Coronary artery (tissue), 2 donors: ENCODE measurements at places on chromosomes 5 and 9.

DNA sequence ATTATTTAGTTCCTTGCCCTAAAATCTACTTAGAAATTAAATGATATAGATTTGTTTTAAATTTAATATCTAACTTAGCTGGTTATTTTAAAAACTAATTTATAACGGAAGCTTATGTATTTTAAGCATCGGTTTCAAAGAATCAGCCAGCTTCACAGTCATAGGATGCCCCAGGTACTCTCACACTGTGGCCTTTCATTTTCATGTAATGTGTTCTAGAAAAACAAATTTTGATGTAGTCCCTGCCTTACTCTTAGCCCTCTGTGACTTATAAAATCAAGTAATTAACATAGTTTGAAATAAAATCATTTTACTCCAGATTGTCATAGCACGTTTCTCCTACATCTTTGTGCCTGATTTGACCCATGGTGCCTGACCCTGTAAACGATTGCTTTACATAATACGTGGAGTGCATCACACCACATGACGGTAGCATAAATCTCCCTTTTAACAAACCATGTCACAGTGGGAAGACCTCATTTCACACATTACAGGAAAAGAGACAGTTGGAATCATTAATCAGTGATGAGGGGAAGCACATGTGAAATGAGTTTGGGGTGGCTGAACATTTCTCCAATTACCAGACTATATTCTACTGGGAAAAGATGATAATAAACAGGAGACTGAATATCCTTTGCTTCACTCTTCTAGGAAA, 731.5 kb upstream of the CDH9 start:
- no peak for DNase-seq

- no peak for DNase-seq
Measured at GRCh38 chr5:94463739-94464138, 154.7 kb downstream of the KIAA0825 start.

DNA sequence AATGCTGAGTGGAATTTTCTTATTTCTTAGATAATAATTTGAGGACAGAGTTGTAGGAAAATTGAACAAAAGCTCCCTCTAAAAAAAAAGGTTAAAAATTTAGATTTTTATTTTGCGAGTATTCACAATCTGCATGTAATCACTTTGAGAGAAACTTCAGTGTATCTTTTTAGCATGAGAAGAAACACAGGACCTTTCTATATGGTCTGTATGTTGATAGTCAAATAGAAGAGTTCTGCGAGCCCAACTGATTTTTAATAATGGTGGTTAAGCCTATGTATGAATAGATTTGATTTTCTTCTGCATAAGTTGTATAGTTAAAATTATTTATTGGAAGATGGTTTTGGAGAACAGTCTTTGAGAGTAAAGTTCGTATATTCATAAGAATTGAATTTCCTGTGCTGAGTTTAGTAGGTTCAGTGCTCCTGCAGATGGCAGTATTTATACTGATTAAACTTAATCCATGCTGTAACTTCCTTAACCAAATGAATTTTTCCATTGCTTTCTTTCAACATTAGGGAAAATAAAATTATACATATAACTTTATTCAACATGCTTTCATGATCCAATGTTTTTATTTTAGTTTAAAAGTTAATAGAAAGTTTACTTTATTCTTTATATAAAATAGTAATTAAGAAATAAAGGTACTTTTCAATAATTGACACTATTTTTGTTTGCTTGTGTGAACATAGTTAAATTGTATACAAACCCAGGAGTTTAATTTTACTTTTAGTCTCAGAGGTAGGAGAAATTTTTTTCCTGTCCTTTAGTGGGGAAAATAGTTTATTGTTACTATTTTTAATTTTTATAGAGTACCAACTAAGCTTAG, 19.6 kb downstream of the TCERG1 start:
- DNase-seq: no peak

DNA sequence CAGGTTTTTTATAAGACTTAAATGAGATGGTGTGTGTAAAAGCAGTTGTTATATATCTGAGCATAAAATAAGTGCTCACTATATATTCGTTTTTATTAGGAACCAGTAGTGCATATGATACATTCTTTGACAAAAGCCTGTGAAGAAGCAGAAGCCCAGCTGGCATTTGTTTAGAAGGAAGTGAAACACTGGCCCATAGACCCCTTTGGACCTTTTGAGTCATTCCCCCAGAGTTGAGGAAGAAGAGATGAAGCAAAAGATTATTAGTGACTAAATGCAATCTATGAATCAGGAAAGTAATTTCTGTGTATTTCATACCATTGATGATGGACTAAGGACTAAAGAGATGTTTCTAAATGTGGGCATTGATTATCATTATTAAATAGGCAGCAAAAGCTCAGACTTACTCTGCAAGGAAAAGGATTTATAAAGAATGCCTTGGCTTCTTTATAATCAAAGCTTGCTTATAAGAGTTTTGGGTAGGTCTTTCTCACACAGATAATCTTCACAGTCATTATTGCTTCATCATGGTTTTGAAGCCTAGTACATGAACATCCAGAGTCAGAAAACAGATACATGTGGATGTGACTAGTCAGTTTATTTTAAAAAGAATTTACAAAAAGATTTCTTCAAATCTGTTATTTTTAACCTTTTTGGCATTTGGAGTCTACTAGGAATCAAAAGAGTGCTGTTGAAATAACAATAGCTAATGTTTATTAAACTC, 16.9 kb upstream of the FER start:
- DNase-seq: no peak

DNA sequence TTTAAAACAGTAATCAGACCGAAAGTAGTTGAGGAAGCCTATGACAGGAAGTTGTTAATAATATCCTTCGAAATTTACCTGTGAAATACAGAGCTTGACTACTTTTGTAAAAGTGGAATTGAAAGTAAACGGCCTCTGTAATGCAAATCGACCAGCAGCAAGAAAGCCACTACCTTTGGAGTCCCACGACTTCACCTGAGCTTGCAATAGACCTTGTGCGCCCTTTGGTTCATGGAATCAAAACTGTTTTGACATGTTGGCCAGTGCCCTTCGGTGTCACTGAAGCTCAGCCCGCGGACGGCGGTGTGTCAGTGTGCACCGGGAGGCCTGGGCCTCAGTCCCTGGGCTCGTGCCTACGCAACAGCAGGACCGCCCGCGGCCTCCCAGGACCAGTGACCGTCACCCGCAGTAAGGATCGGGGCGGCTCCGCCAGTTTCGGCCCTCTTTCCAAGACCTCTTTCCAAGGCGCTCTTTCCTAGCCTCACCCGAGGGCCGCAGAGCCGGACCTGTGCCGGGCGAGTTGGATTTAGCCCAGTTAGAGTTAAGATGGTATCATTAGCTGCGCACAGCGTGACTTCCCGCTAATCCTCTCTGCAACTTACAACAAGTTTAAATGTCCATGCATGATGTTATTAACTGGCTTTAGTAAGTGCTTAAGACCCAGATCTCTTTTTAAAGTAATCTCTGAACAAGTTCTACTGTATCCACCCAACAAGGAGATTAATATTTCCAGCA, 223.3 kb downstream of the MEF2C start:
- DNase-seq: no peak

- no peak for DNase-seq
Measured at GRCh38 chr9:79526149-79526672, 45.6 kb upstream of the TLE4 start.

DNA sequence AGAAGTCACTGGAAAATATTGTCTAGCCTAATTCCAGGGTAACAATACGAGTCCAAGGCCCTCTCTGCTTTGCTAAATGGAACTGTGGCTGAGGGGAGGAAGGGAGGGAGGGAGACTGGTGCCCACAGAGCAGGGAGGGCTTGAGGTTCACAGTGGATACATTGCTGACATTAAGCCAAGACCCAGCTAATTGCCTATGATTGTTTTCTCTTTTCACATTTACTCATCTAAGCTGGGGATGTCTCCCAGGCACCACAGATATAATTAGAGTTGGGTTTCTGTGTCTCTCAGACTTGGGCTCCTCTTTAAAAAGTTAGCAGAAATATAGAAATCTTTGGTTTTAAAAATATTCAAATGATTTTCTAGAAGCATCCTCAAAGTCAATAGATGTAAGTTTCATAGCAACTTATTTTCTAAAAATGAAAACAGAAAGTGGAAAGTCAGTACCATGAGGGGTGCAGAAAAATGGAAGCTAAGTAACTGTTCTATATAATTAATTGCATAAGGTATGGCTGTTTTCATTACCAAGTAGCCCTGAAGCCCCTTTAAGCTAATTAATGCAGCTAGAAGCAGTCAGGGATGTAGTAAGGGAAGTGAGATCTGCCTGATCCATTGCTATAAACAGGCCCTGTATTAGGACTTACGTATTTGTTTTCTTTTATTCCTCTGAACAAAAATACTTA, 259.8 kb downstream of the NDUFS4 start:
- no peak for DNase-seq

DNA sequence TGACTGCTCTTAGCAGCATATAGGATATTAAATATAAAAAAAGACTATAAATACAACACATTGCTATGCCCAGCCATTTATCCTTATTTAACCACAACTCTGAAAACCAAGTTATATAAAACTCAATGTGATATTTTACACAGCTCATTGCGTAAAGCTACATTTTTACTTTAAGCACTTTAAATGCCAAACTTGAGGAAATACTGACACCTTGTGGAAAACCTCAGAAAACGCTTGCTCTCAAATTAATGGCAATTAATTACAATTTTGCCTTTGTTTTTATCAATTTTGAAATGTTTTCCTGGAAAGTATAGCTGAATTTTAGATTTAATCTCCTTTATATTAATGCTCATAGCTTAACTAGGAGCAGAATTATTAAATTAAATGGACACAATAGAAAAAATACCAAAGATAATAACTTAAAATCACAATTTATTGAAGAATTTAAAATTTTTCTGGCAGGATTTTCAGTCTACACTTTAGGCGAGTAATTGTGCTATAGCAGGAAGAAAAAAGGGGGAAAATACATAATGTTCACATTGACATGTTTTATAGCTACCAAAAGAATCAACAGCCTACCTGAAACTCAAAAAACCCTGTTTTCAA, 25.2 kb upstream of the PLAC8L1 start:
- DNase-seq: no peak

DNA sequence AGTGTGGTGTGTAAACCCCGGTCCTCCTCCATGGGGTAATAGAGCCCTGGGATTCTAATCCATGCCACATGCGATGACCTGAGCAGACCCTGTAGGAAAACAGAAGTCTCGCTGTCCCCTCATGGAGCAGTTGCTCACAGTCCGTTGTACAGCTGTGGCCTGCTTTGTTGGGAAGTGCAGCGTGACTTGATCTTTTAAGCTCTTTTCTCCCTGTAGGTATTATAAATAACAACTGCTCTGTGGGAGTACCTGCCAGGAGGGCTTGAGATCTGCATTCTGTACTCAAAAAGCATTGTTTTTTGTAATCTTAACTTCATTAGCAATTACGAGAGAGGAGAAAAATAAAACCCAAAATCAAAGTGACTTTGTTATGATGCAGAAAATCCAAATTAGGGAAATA, 17.3 kb downstream of the MEGF10 start:
- DNase-seq: no peak

GRCh38 chr5:151904909-151905308, 19.7 kb downstream of the GLRA1 start:
- no peak for DNase-seq

DNA sequence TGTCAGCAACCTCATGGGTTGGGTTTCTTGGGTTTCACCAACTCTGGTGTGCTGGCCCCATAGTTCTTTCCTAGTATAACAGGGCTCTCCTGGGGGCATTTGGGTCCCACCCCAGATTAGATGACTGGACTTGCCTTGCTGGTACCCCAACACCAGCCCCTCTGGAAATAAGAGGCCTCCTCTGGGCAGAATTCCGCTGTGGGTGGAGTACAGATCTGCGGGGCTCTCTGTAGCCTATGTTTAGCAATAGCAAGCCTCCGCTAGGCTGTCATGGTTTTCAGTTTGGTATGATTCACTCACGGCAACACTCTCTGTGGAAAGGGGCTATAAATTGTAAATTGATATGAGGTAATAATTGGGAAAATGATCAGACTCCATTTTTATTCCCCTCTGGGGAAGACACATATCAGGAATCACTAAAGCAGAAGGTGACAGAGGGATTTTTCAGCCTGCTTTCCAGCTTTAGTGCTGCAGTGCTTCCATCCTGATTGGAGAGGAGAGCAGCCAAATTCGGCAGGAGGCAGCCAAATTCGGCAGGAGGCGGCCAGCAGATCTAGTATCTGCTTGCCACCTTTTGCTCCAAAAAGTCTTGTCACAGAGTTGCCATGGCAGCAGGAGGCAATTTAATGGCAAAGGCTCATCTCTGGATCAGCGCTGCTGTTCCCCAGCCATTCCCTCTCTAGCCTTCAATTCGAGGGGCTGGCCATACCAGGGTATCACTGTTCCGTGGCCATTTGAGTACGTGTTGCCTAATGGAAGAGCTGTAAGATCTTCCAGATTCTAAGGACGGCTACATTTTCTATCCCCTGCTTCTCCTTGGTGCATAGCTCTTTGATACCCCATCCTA, 84.6 kb downstream of the SLC44A1 start:
- DNase-seq: no peak

DNA sequence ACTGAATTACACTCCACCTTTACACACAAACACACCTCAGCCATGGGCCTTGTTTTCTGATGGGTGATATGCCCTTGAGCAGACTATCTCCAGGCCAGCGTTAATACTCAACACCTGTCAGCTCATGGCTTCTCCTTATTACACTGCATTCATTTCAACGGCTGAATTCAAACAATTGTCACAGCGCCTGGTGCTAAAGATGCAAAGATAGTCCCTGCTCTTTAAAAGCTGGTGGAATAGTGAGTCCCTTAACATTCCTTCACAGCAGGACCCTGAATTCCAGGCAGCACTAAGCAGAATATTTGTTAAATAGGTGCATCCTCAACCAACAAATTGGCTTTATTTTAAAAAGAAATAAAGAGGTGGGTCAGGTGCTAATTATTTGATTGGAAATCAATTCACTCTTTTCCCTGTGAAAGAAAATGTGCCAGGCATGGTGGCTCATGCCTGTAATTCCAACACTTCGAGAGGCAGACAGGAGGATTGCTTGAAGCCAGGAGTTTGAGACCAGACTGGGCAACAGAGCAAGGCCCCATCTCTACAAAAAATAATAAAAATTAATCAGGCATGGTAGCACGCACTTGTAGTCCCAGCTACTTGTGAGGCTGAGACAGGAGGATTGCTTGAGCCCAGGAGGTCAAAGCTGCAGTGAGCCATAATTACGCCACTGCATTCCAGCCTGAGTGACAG, 155.7 kb upstream of the EFNA5 start:
- DNase-seq: no peak

GRCh38 chr9:126411225-126411947, 84.8 kb downstream of the MVB12B start:
- DNase-seq: no peak

- DNase-seq: no peak
Measured at GRCh38 chr5:17096952-17097695, 120.3 kb upstream of the BASP1 start.

DNA sequence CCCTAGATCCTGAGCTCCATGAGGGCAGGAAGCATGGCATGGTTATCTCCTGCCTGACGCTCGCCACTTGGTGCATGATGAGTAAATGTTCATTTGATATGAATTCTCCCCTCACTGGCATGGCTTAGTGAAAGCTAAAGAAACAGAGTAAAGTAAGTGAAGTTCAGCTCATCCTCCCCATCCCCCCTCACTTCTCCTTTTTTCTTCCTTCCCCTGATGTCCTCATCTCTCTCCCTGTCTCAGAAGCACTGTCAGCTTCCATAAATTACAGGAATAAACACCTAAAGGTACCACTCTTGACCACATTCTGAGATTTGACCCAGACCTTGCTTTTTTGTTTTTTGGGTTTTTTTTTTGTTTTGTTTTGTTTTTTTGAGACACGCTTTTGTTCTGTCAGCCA, 73.3 kb downstream of the SNX18 start:
- no peak for DNase-seq
